NCI-H1436 (cell line): ENCODE measurements at places on chromosomes 1 and 21.

- DNase-seq, result no peak
Measured at GRCh38 chr1:166972193-166972592, 3.1 kb downstream of the ILDR2 start.

DNA sequence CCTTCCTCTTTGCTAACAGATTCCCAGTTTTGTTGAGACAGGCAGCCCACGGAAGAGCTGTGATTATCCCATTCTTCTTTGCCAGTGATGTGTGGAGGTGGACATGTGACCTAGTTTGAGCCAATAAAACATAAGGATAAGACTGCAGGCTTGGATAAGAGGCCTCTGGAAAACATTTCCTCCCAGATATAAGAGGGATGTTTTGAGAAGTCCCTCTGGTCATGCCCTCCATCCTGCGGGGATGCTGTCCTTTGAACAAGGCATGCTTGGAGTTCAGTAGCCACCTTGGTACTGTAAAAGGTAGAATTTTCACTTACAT lies 155.7 kb downstream of the TM2D1 start:
- no peak for DNase-seq

- DNase-seq, result no peak
Measured at GRCh38 chr1:147757015-147757990, 3.1 kb downstream of the GJA5 start.

GRCh38 chr1:232529747-232530146 lies 100.2 kb downstream of the SIPA1L2 start:
- DNase-seq, result no peak
